ENCODE measurements at places on chromosomes 7 and 10. TPM values are rescaled to one million over a fixed set of nuclear protein-coding genes. Genes with fewer than 3 reads are reported as not detected.

CNPY1 gene
- polyA plus RNA-seq: not detected

LIPM gene
- not detected for polyA plus RNA-seq

ZNF12 gene
- polyA plus RNA-seq: 43.2 TPM

CALML5 gene
- not detected for polyA plus RNA-seq

HOGA1 gene
- polyA plus RNA-seq: 63.7 TPM

SPDYE9 gene
- polyA plus RNA-seq: 0.20 TPM

CLRN3 gene
- 17.3 TPM for polyA plus RNA-seq

MYH16 gene
- polyA plus RNA-seq: not detected

FZD8 gene
- polyA plus RNA-seq: 16.9 TPM

NUTM2E gene
- 0.56 TPM for polyA plus RNA-seq

TFR2 gene
- 0.95 TPM for polyA plus RNA-seq

CADPS2 gene
- 54.7 TPM for polyA plus RNA-seq

LRRN3 gene
- polyA plus RNA-seq: 3.8 TPM

SPDYE16 gene
- polyA plus RNA-seq: 4.0 TPM

PRSS37 gene
- polyA plus RNA-seq: 0.30 TPM

CPED1 gene
- 37.1 TPM for polyA plus RNA-seq

PIK3CG gene
- 2.1 TPM for polyA plus RNA-seq

FLNC gene
- polyA plus RNA-seq: 23.6 TPM

PALS2 gene
- polyA plus RNA-seq: 11.4 TPM

ARHGEF5 gene
- 28.0 TPM for polyA plus RNA-seq

FAM131B gene
- 2.6 TPM for polyA plus RNA-seq

SLC18A2 gene
- polyA plus RNA-seq: 0.62 TPM

IDI2 gene
- polyA plus RNA-seq: 0.11 TPM

SRRM3 gene
- 2.3 TPM for polyA plus RNA-seq

WDR91 gene
- polyA plus RNA-seq: 51.2 TPM

EXOC6 gene
- polyA plus RNA-seq: 16.2 TPM

HDAC9 gene
- 9.6 TPM for polyA plus RNA-seq

SPDYE2 gene
- 3.2 TPM for polyA plus RNA-seq

PLAU gene
- polyA plus RNA-seq: 14.8 TPM

MSMB gene
- polyA plus RNA-seq: not detected

COL17A1 gene
- polyA plus RNA-seq: 0.65 TPM

IKZF5 gene
- 26.8 TPM for polyA plus RNA-seq

ADAMTS14 gene
- 1.1 TPM for polyA plus RNA-seq

EFCAB10 gene
- polyA plus RNA-seq: 2.2 TPM

GRIFIN gene
- polyA plus RNA-seq: not detected

RNF148 gene
- polyA plus RNA-seq: 0.16 TPM

NUP205 gene
- 77.3 TPM for polyA plus RNA-seq

PTEN gene
- polyA plus RNA-seq: 69.8 TPM

CYP26C1 gene
- 0.16 TPM for polyA plus RNA-seq

SYNPO2L gene
- 1.6 TPM for polyA plus RNA-seq

ANTXRL gene
- not detected for polyA plus RNA-seq

MKI67 gene
- polyA plus RNA-seq: 49.5 TPM

CALHM1 gene
- 0.08 TPM for polyA plus RNA-seq

SPAM1 gene
- polyA plus RNA-seq: not detected

PHKG1 gene
- 0.90 TPM for polyA plus RNA-seq

PRR15 gene
- polyA plus RNA-seq: 4.3 TPM

ZNF853 gene
- 13.3 TPM for polyA plus RNA-seq

KCND2 gene
- polyA plus RNA-seq: 1.2 TPM

UNCX gene
- 14.9 TPM for polyA plus RNA-seq

TMEM176B gene
- 76.2 TPM for polyA plus RNA-seq

OR9A2 gene
- not detected for polyA plus RNA-seq

CCDC172 gene
- not detected for polyA plus RNA-seq

All from renal cortex interstitium (tissue), 15 donors.